ENCODE measurements at places on chromosomes 11 and 22. TPM values are rescaled to one million over a fixed set of nuclear protein-coding genes. Genes with fewer than 3 reads are reported as not detected.

- DNase-seq = no peak
These were observed 1.8 kb downstream of the BSCL2 start for GRCh38 chr11:62705413-62705812.

- no peak for DNase-seq
These were observed 1.0 kb downstream of the HOATZ start for GRCh38 chr11:111515591-111515990.

DNA sequence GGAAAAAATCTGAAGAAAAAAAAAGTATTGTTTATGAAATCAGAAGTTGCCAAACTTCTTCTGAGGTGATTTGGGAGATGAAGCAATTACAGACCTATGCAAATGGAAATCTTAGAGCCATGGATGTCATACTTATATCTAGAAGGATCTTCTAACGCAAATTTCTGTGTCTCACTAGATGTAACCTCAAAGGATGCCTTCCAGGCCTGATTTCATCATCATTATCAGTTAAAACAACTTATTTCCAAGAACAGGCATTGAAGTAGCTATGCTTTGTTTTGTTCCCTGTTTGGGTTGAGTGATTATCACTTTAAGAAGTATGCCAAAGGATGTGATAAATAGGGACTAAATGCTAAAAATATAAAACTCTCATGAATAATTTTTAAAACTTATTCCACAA is 43.9 kb upstream of the ANGPTL5 start:
- no peak for DNase-seq

- DNase-seq = no peak
These were observed 88.1 kb downstream of the RRAS2 start for GRCh38 chr11:14270690-14271542.

DNA sequence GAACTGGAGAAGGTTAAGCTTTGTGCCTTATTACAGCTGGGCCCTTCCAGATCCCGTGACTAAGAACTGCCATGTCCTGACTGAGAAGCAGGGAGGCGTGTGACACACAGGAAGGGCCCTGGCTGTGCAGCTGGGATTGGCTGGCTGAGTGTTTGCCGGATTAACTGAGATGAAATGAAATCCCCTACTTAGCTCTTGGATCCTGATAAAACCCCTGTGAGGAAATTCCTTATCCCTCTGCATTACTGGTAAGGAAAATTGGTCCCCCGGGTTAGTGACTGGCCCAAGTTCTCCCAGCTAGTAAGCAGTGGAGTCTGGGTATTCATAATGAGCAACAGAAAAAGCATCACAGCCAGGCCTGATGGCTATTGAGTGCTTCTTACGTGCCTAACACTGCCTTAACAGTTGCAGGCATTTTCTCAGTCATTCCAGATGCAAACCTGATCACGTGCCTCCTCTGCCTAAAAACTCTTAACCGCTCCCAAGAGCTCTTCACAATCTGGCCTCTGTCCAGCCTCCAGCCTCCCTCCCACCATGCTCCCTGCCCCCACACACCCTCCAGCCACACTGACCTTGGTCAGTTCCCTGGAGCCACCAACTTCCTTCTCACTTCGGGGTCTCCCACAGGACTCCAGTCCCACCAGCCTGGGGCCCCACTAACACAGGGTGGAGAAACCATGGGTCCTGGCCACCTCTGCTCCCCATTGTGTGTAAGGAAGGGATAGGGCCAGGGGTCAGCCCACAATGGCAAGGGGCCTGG is 37.8 kb downstream of the ARRB1 start:
- DNase-seq = no peak

- no peak for DNase-seq
These were observed at the start of gene XKR3 for GRCh38 chr22:16824716-16825687. Gene XKR3, minus strand, starts transcription at chr22:16825411. Its CDS starts 17,338 bp downstream, at chr22:16808073.

GRCh38 chr22:28075358-28075981 is 156.4 kb upstream of the PITPNB start:
- DNase-seq = no peak

- no peak for DNase-seq
These were observed 27.2 kb downstream of the BMAL1 start for GRCh38 chr11:13304655-13305335.

GRCh38 chr11:8261291-8261690 is 2.4 kb downstream of the LMO1 start:
- no peak for DNase-seq

The PHOX2A gene
- total RNA-seq = not detected

The SLC5A1 gene
- total RNA-seq = not detected

The RIBC2 gene
- 1.1 TPM for total RNA-seq
